ENCODE measurements at places on chromosomes 5 and 9.
A peak's percentile ranks its signal among the peaks of the same experiment; 100 is the strongest.

GRCh38 chr5:126965487-126965886 lies 64.9 kb downstream of the MARCHF3 start:
- no peak for DNase-seq

DNA sequence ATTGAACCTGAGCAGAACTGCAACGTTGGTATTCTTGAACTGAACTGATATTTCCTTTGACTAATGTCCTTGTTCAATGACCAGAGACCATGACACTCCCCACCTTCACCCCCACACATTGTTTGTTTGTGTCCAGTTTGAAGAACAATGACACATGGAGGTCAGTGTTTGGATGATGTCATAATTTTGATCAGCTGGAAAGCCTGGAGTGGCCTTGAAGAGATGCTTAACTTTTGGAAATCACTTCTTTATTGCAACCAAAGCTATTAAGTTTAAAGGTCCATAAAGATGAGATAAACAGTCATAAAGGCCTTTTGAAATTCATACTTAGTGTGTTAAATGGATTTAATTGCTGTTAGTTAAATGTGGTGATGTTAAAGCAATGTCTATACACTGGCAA lies 92.7 kb downstream of the TMC1 start:
- DNase-seq = no peak

- DNase-seq = no peak
These were observed 177.9 kb downstream of the XRCC4 start for GRCh38 chr5:83255268-83255667.

GRCh38 chr5:95924720-95925377 lies 36.8 kb downstream of the ELL2 start:
- no peak for DNase-seq

DNA sequence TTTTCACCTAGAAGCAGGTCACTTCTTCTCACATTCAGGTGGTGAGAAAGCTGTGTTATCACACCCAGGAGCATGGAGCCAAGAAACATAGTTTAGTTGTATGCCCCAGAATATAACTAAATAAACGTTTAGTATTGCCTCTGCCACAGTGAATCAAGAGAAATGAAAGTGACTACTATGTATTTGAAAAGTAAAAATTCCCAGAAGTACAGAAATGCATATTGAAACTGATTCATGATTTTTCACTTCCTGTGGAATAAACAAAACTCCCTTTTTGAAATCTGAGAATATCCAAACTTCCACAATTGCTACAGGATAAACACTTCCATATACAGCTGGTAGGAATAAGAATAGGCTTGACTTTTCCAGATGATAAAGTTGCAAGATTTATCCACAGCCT lies 15.3 kb upstream of the NINJ1 start:
- no peak for DNase-seq

DNA sequence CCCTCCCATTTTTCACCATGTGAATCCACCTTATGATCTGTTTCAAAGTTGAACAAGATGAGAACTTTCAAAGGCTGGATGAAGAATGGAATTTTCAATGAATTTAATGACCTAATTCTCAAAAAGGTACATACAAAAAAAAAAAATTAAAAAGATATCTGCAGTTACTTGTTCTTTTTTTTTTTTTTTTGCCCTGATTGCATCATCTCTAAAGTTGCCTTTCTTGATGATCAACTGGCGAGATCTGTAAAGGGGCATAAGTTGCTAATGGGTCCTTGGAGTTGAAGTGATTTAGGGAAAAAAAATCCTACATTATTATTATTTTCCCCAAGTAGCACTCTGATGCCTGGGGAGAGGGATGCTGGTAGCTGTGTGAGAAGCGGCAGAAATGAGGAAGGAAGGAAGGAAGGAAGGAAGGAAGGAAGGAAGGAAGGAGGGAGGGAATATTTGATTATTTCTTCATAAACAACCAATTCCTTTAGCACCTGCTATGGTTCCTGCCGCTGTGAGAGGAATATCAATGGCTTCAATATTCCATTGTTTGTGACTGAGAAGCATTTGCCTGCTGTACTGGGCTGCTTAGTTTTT lies 48.8 kb upstream of the CD180 start:
- no peak for DNase-seq

- DNase-seq = peak; percentile 48
These were observed 540.1 kb downstream of the EBF1 start for GRCh38 chr5:158559643-158560042.

DNA sequence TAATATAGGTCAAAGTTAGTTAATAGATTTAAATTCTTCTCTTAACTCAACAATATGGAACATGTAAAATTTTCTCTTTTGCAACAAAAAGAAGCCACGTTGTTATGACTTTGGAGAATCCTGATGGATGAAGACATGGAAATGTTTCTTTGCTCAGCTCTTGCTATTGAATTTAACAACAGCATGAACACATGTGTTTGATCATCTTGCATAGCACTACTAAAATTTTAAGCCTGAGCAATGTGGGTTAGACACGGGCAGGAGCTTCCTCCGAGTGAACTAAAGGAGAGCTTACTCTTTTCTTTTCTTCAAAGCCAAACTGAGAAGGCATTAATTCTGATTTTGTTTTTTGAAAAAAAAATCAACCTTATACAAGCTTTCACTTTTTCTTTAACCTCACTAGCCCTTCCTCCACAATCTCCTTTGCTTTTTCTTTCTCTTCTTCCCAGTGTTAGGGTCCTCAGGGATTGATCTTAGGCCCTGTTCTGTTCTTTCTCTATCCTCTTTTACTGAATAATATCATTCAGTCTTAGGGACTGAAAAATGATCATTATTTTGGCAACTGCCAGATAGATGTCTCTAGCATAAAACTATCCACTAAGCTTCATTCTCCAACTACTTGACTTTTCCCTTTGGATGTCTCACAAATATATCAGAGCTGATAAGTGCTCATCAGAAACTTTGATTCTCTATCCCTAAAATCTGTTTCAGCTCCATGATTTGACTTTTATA lies 36.9 kb downstream of the ADAMTS19 start:
- DNase-seq = no peak

DNA sequence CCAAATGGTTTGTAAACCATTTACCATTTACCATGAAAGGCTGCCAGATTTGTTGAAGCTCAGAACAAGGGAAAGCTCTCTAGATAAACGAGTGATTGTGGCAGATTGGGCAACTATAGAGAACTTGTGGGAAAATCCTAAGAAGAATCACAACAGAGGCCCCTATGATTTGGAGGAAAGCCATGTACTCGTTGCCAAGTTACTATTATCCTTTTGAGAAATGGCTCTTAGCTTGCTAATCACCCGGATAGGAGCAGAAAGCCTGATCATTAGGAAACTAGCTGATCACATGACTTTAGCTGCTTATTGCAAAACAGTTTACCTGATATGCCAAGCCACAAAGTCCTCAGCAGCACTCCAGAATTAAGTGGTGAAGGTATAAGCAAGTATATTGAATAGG lies 23.5 kb upstream of the ATG10 start:
- no peak for DNase-seq

GRCh38 chr9:17905366-17905765 lies 326.5 kb downstream of the SH3GL2 start:
- DNase-seq = no peak

GRCh38 chr9:108212184-108212583 lies 643.6 kb downstream of the ACTL7B start:
- no peak for DNase-seq

DNA sequence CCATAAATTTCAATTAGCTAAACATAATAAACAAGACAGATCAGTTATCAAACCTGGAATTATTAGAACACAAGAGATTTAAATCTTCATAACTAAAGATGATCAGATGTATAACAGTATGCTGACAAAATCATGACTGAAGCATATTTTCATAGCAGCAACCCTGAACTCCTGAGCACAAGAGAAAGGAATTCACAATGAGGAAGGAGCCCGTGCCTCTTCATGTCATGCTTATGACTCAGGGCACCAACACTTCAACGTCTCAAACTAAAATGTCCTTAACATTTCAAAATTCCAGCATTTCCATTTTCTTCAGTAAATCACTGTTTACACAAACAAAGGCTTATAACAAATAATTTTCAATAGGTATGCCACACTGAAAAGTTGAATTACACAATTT lies 6.7 kb downstream of the AP3B1 start:
- no peak for DNase-seq

DNA sequence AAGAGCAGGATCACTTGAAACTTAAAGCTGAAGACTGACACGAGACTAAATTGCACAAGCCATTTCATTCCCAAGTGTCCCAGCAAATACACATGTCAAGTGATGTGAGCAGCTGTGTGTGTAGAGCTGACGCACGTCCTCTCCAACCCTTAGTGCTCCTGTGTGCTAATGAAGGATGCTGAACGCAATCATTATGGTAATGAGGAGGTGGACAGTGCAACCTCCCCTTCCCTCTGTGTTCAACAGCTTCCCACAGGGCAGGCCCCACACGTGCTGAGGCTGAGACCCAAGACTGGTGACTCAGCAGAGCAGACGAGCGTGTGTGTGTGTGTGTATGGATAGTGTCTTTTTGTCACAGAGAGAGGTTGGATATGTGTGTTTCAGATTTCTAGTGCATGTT lies 702.1 kb downstream of the SEMA5A start:
- DNase-seq = no peak

DNA sequence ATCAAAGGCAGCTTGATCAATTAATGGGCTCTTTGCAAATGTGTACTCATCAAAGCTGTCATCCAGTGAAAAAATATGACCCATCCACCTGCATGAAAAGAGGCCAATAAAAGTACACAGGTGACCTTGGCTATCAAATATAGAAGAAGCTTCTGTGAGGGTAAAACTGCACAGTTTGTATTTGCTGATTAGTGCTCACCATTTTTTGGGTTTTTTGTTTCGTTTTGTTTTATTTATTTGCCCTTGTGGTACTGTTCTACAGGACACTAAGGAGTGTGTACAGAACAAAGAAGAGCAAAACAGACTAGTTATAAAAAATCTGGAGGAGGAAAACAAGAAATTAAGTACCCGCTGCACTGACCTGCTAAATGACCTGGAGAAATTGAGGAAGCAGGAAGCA lies 101.3 kb downstream of the CNTLN start:
- DNase-seq = no peak

- DNase-seq = no peak
These were observed 12.8 kb upstream of the UNC5A start for GRCh38 chr5:176797456-176798050.

DNA sequence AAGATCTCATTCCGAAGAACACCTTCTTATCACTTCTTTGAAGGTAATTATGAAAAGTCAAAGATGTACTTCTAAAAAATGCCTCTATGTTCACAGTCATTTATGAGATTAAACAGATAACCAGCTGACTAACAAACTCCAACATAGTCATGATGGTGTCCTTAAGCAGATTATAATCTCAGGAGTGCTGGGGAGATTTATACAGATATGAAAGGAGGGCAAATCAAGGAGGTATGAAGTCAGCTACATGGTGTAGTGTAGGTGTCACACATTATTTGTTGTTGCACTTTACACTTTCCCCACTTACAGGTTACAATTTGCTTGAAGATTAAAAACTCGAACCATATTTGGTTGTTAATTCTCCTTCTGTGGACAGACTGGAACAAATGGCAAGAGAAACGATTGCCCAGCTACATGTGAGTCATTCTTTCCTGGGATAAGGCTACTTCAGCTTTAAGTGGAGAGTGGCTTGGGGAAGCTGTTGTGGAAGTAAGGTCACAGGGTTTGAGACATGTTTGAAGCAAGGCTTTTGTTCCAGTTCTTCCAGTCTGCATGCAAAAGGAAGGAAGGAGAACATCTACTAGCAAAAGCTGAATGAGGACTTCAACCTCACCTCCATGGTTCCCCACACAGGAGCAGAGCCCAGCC lies 320.1 kb downstream of the ADGRV1 start:
- DNase-seq = no peak

DNA sequence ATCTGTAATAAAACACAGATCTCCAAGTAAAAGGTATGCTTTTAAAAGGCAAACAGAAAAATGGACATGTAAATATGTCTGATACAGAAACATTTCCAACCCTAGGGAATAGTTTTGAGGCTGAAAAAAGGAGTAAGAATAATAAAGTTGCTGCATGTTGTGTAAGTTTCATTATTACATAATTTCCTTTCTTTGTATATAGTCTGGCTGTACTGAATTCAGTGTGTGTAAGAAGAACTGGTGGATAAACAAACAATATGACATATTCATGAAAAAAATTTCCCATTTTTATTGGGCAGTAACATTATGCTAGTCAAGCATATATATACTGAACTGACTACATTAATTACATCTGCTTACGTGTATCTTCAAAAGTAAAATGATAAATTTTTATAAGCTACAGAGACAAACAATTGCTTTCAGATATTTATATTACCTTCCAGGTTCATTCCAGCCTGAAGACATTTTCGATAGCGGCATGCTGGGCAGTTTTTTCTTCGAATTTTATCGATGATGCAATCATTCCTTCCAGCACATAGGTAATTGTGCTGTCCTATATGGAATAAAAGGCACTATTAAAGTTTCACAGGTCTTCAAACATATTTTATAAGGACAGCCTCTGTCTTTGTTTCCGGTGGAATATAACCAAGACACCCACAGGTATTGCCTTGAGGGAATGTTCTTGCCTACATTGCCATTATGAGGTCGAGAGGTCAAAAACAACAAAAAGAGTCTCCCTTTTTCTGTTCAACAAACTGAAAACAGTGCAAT lies 93.6 kb downstream of the NR3C1 start:
- DNase-seq = no peak

DNA sequence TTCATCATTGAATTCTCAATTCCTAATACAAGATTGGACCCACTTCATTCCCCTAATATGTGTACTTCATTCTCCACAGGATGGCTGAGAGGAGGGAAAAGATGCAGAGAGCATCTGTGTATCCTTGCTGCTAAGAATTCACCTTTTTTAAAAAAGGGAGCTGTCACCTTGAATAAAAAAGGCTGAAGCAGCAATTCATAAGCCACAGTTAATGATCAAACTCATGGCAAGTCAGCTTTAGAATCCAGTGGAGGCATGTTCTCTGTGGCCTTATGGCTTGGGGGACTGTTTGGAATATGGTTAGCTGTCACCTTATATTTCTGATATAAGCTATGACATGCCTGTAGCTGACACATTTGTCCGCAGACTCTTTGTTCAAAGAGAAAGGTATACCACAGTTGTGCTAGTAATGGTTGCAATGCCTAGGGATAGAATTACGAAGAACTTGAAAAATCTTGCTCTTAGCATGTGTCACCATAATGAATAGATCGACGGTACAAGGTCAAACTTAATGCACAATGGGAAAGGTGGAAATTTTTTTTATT lies 256.8 kb upstream of the TNC start:
- DNase-seq = no peak

- DNase-seq = no peak
These were observed 7.2 kb downstream of the PDLIM4 start for GRCh38 chr5:132264546-132265335.

DNA sequence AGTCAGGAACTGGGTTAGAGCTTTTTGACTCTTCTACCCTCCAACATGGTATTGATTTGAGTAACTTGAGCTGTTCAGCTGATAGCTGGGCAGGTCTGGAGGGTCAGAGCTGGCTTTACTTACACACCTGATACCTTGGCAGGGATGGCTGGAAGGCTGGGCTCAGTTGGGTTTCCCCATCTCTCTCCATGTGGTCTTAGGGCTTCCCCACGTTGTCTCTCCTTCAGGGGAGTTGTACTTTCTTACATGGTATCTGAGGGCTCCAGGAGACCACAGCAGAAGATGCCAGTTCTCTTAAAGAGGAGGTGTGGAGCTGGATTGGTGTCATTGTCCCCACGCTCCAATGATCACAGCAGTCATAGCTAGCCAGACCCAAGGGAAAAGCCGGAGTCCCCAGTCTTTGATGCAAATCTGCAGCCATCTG lies 25.6 kb downstream of the ISOC1 start:
- no peak for DNase-seq

GRCh38 chr9:94952565-94953373 lies 226.3 kb downstream of the AOPEP start:
- no peak for DNase-seq

- DNase-seq = peak; percentile 49
These were observed 24.1 kb upstream of the PTGS1 start for GRCh38 chr9:122346478-122347347.

- peak; percentile 51 for DNase-seq
These were observed 601 bp downstream of the ERGIC1 start for GRCh38 chr5:172834415-172835289.
